GM04504 (cell line): ENCODE measurements at places on chromosomes 16 and 17.
A peak's percentile ranks its signal among the peaks of the same experiment; 100 is the strongest.

- DNase-seq, result no peak
Measured at GRCh38 chr16:19935694-19936093, 51.0 kb upstream of the GPRC5B start.

- DNase-seq, result no peak
Measured at GRCh38 chr16:30645727-30646126, 5.0 kb upstream of the PRR14 start.

DNA sequence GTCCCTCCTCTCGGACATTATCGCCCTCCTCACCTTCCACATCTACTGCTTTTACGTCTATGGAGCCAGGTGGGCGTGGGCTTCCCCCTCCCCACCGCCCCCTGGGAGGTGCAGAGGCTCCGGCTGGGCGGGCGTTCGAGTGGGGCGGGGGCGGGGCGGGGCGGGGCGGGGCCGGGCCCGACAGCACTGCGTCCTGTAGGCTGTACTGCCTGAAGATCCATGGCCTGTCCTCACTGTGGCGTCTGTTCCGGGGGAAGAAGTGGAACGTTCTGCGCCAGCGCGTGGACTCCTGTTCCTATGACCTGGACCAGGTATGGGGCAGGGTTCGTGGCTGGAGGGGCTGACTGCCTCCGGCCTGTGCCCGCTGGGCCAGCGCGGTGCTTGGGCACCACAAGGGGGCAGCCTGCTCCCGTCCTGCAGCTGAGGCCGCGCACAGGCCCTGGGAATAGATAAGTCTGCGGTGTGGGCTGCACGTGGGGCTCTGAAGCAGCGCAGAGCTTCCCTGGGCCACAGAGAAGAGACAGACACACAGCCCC, 9.2 kb downstream of the PIGQ start:
- no peak for DNase-seq

DNA sequence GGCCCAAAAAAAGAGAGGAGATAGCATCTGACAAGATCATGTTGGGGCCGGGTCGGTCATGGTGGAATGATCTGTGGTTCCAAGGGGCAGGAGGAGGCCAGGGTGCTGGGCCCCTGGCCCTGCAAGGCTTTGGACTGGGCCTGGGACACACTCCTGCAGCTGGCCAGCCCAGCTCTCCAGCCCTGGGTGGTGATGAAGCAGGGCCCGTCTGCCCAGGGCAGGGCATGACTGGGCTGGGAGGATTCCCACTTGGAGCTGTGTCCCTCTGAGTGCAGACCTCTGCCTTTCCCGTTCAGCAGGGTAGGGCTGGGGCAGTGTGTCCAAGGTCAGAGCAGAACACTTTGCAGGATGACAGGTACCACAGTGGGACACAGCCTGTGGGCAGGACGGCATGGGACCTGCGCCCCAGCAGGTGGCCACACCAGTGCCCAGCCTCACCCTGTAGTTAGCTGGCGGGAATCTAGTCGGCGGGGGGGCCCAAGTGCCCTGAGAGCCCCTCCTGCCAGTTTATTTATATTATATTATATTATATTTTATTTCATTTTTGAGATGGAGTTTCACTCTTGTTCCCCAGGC, 27.6 kb upstream of the MYO15B start:
- DNase-seq, result no peak

DNA sequence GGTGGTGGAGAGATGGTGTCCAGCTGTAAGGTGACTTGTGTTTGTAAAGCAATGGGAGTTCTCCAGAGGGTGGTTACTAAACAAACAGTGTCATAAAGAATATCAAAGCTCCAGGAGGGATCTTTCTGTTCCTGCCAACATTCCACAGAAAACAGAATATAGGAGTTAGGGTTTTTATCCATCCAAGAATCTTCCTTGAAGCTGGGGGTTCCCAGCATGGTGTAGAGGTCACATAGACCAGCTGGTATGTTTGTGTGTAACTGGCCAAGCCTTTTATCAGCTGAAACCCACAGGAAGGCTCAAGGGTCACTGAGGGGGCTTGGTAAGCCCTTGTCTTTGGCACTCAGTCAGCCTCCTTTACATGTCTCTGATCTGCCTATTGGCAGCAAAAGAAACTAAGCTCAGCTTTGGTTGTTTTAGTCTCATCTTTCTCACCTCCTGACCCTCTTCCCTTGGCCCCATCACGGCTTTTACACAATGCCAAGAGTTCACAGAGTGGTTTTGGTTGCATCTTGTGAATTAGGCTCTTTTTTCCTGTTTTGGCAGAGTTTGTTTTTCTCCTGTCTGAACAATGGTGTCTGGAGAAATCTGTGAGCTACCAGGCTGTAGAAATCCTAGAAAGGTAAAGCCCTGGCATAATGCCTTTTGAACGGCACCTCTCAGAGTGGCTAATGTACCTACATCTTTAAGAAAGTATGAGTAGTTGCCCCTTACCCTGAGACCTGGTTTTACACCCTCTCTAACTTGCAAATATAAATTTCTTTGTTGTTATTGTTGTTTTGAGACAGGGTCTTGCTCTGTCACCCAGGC, 4.6 kb downstream of the CNTD1 start:
- DNase-seq, result no peak

DNA sequence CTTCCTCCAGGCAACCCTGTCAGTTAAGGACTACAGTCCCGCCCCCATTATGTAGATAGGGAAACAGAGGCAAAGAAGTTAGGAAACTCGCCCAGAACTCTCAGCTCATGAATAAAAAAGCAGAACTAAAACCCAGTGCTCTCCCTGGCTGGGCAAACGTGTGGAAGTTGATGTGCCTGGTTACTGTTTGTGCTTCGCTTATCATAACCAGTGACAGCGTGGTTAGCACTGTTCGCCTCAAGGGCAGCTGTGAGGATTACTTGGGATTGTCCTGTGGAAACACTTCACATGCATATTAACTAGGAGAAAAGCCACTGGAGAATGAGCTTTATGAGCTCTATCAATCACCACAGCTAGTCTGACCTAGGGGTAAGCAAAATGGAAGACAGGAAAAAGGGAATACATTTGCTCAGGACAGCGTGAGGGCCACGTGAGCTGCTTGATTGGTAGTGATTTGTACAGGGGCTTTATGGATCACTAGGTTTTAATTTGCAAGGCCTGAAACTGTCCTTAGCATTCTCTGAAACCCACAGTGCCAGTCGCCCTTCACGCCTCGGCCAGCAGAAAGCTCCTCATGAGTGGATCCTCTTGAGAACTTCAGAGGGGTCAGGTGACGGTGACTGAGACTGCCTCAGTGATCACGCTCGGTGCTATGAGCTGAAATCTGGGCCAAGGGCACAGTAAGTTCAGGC, 19.9 kb downstream of the CYB5D2 start:
- no peak for DNase-seq

GRCh38 chr16:31386157-31386984, 6.8 kb upstream of the ITGAD start:
- DNase-seq, result no peak

GRCh38 chr17:59027750-59028149, 78.9 kb downstream of the TRIM37 start:
- DNase-seq, result no peak

DNA sequence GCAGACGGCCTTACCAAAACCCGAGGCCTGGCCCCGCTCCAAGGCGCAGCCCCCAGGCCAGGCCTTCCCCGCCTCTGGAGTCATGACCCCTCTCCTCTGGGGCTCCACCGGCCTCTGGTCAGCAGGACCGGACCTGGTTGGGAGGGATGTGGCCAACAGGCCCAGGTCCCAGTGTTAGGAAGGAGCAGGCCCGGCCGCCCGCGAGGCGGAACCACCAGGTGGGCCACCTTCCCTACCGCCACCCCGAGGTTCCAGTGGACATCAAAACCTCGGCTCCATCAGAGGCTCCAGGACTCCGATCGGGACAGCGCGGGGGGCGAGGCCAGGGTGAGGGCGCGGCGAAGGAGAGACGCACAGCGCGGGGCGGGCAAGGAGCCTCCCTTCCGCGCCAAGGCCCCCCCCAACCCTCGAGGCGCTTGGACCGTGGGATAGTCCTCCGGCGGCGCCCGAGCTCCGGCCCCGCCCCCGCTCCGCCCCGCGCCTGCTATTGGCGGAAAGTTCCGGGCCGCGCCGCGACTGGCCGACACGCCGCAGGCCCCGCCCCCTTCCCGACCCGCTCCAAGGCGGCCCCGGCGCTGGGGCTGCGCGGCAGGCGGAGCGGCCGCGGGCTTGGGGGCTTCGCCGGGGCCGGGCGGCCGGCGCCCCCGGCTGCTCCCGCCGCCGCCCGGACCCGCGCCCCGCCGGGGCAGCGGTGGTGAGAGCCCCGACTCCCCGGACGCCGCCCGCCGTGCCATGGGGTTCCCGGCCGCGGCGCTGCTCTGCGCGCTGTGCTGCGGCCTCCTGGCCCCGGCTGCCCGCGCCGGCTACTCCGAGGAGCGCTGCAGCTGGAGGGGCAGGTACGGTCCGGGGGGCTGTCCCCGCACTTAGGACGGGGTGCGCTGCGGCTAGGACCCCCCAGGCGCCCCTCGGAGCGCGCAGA, at the start of gene METRN:
METRN (plus strand) TSS at position 561 of the 919 bp plus-strand sequence; CDS start at position 733, 172 bp downstream.
- DNase-seq, result peak; percentile 78

DNA sequence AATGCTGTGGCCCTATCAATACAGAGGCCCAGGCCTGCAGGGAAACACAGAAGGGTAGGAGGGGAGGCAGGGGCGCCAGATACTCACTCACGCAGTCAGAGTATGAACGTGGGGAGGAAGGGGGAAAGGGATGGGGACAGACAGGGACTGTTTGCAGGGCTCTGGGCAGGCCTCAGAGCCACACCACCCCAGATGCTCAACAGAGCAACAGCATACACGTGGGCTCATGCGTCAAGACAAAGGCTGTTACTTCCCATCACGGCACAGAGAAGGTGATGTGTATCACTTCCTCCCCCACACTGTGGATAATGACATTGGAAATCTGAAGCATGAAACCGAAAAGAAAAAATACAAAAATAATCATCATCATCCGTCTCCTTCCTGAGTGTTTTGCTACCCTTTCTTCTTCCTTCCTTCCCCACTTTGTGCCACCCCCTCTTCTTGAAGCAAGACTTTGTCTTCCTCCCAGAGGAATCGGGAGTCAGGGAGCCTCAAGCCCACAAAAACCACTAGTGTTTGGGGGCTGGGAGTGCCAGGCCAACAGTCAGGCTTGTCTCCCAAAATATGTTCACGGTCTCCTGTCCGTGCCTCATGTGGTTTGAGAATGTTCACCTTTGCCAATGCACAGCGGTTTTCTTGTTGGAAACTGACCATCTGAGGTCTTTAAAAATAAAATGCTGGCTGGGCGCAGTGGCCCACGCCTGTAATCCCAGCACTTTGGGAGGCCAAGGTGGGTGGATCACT, 20.1 kb downstream of the SLC39A11 start:
- no peak for DNase-seq

DNA sequence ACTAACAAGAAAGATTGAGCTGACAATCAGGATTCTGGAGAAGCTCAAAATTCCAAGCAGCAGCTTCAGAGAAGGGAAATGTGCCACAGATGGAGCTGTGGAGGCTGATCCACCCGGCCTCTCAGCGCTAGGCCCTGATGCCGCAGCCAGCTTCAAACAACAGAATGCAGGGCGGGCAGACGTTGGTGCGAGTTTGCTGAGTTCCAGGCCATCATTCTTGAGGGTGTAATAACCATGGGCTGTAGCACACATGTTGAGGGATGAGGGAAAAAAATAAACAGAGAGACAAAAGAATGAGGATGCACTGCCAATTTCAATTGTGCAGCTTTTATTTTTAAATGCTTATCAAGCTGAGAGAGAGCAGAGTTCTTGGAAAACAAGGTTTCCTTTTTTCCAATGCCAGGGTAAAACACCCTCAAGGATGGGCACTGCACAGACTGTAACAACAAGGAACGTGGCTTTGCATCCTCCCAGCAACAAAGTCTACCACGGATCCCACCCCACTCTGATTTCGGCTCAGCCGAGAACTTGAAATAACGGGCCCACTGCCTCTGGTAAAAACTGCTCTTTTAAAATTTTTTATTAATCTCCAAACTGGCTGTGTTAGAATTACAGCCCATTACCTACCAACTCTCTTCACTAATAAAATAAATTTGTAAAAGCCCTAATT, 90.2 kb downstream of the SMG6 start:
- no peak for DNase-seq
